Keratinocyte (primary cell): ENCODE measurements at places on chromosomes 5 and 9. TPM values are rescaled to one million over a fixed set of nuclear protein-coding genes. Genes with fewer than 3 reads are reported as not detected.

DNA sequence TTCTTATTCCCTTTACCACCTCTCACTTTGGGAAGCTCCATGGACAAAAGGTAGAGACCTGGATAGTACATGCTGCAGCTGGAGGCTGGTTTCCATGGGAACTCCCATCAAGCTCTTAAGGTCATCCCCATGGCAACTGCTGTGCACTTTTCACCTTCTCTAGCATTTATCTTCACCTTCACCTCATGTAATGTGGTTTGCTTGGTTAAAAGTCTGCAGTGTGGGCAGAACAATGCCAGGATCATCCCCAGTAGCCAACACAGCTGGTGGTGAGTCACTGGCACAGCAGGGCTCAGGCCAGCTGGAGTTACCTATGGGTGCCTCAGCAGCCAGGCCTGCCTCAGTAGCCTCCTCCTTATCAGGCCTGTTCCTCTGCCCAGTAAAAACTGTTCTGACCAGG lies 210.5 kb downstream of the GRIA1 start:
- no peak for DNase-seq

- no peak for DNase-seq
These were observed 191.0 kb downstream of the CACNA1B start for GRCh38 chr9:138068601-138069035.

DNA sequence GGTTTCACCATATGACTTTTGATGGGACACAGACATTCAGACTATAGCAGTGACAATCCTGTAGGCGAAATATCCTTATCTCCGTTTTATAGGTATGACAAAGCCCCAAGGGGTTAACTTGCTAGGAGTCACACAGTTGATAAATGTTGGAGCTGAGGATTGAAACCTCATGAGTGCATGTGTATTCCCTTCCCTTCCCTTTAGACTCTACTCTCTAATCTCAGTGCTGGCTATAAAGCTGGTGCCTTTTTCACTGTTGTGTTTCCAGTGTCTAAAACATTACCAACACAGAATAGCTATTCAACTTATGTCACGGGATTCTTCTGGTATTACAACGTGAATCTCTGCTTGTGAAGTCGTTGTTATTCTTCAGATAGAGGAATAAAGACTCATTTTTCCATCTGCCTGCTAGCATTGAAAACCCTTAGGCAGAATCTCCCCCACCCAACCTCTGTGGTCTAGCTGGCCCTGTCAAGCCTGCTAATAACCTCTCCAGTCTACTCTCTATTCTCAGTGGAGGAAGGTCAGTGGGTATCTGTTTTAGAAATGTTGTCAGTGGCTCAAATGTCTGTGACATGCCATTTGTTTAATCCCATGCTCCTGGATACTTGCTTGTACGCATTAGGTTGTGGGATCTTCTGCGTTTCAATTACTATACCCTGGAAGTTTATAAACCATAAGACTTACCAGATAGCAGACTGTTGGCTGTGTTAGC lies 121.2 kb downstream of the TLE4 start:
- DNase-seq, result no peak

- DNase-seq, result peak; percentile 91
These were observed at the start of gene CLTA for GRCh38 chr9:36190388-36191289. CLTA (plus strand) TSS chr9:36190921; CDS start chr9:36191057, 136 bp downstream.

Gene PMPCA
- polyA plus RNA-seq, result 71.3 to 86.1 TPM (median 85.9 TPM) in 3 replicates

Gene FBXL7
- polyA plus RNA-seq, result 0.15 to 0.29 TPM (median 0.22 TPM) in 3 replicates
